ENCODE measurements at places on chromosomes 5 and 9.

GRCh38 chr5:15037247-15037908 is 165.8 kb upstream of the ANKH start:
- DNase-seq = no peak

- no peak for DNase-seq
Measured at GRCh38 chr5:64958757-64959391, 190.1 kb downstream of the CWC27 start.

DNA sequence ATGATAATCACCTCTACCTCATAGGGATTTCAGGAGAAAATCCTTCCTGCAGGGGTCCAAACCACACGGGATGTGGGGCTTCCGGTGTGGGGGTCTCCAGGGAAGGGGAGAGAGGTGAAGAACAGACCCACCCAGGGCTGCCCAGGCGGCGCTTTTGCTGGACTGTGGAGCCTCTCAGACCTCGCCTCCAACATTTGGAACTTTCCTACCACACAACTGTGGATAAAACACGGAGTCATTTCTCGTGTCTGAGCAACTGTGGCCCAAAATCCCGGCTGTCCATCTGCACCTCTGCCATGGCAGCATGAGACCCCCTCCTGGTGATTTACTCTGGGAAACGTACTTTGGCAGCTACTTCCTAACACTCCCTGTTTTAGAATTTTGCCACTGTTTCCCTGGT is 307.8 kb upstream of the IRX4 start:
- DNase-seq = no peak

GRCh38 chr5:118257066-118257465 is 731.3 kb downstream of the DTWD2 start:
- DNase-seq = no peak

DNA sequence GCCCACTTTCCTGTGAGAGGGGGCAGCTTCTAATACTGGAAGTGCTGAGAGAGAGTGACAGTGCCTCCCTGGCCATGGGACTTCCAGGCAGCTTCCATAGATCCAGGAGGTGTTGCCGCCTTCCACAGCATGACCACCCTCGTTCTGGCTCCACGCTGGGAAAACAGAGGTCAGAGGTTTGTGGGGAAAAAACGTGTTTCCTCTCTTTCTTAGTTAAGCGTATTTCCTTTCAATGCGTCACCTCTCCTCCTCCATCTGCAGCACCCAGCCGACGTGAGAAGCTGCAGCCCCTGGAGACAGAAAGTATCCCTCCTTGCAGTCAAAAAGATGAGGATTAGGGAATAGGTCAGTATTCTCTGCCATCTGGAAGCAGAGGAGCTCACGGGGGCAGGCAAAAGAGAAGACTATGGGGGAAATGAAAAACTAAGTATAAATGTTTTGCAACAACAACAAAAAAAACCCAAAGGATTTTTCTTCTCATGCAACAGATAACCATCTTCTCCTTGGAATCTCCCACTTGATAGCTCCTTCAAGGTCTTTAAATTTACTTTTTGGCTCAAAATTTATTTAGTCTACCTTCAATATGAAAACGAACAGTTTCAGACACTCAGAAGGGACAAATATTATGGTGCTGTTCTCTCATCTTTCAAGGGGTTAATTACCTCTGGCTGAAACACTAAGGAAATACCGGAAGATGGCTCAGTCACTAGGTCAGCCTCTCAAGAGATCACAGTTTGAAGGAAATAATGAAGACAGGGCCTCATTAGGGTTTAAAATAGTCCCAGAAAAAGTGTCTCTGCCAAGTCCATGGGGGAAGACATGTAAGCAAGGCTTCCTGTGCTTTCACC is 38.0 kb downstream of the MTMR12 start:
- no peak for DNase-seq

DNA sequence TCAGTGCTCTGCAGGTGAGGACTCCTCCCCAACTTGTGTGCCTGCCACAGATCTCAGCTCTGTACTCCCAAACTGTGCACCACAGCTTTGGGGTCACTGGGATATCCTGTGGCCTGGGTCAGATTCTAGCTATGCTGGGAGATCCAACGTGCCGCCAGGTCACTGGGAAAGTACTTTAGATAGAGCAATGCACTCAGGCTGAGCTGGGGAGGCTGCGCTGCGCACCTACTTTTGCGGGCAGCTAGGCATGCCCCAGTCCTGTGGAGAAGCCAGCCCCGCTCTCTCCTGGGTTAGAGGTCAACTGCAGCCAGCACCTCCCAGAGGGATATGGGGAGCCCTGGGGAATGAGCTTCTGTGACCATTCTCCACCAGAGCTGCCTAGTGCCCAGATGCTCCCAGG is 552.1 kb upstream of the CDH9 start:
- peak; percentile 6 for DNase-seq

- DNase-seq = no peak
Measured at GRCh38 chr9:15246708-15247107, 60.3 kb downstream of the TTC39B start.

GRCh38 chr5:138625134-138625533 is 49.9 kb upstream of the HSPA9 start:
- no peak for DNase-seq

GRCh38 chr9:97307500-97308163 is at the start of gene CCDC180:
Gene CCDC180 (plus strand): TSS chr9:97307659. CDS start chr9:97308064, 405 bp downstream.
- DNase-seq = no peak

- DNase-seq = no peak
Measured at GRCh38 chr5:98726258-98726657, 47.2 kb upstream of the RGMB start.

- DNase-seq = no peak
Measured at GRCh38 chr5:6674886-6675285, 38.3 kb upstream of the TENT4A start.

DNA sequence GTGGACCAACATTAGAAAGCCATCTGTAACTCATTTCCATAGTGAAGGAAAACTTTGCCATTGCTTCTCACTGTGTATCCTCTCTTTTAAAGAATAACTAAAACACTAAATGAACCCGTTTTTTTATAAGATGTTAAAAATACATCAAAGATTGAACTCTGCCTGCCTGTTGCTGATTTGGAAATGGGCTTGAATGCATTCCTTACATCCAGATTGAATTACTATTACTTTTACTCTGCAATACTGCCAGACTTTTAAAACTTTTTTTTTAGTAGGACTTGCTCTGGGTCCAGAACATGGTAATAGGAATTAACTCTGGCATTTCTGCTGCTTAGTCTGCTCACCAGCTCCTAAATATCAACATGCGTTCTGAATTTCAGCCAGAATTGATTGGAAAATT is 176.8 kb upstream of the PAPPA start:
- no peak for DNase-seq

GRCh38 chr5:150064681-150065220 is 21.6 kb downstream of the CSF1R start:
- DNase-seq = no peak

Data from activated T-cell treated with anti-CD3 and anti-CD28 coated beads, Interleukin-2, amount 50 U/mL, for 1 hour (primary cell).